ENCODE measurements at places on chromosomes 7 and 10.

GRCh38 chr7:2658941-2659340, 27.2 kb downstream of the TTYH3 start:
- no peak for DNase-seq

- peak; percentile 75 for DNase-seq
Observed at GRCh38 chr10:23157691-23158369, 34.3 kb upstream of the PTF1A start.

GRCh38 chr7:30977896-30978564, 14.3 kb downstream of the GHRHR start:
- DNase-seq, result peak; percentile 29

DNA sequence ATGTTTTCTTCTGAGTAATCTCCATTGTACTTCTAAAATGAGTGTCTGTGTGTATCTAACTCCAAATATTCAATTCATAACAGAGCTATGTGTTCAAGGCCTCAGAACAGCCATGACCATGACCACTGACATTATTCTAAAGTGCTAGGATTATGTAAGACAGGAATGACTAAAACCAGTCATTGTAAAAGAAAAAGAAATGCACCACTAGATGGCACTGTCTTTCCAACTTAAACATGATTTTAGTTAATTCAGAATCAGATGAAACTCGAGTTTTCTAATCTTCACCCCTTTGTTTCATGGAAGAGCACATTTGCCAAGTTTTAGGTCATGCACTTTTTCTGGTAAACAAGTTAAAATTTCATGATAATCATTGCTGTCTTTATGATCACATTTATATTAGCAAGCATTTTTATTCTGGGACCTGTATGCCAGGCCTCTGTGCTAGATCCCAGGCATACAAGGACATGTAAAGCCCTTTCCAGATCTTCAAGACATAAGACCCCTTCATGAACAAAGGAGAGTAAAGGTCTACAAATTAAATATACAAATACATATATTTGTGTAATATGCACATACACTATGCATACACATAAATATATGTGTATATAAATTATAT, 26.1 kb upstream of the RSU1 start:
- DNase-seq, result peak; percentile 85

DNA sequence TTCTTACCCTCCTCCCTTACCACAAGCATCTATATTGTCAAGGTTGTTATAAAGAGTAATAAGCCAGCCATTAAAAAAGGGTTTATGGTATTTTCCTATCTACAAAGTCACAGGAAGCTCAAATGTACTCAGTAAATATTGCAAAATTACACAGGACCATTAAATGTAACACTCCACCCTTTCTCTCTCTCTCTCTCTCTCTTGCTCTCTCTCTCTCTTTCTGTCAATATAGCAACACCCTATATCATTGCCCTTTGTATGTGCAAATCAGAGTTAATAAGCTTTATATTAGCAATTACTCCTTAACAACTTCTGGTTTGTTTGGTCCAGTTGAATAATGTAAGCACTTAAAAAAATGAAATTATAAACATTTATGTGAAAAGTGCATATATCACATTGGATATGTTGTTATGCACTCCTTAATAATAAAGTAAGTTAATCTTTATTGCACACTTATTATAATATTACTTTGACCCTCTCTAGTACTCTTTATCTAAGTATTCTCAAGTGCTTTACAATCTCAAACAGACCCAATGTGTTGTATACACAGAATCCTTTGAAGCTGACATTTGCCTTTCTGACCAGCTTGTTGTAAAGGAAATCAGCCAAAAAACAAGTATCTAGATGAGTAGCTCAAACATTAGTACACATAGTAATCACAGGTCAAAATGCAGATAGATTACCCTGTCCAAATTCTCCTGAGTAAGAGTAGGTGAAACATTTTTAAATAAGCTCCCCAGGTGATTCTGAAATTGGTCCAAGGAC, 93.2 kb downstream of the CFTR start:
- DNase-seq, result no peak

DNA sequence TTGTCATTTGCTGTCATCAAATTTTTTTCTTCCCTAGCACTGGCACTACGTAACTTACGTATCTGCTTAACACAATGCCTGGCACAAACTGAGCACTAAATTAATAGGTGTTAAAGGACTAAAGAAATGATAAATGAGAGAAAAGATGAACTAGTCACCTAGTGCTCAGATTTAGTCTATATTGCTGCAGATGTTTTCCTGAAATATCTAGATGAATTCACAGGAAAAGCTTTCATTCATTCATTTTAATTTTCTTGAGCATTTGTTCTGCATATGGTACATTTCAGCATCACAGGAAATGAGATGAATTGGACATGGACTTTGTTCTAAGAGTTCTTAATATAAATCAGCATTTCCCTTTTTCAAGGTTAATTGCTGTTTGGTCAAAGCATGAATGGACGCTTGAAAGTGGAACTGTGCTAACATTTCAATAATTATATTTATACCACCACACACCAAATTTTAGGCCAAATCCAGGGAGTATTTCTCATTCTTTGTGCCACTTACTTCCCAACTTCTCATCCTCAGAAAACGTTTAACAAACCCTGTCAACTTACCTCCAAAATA, 163.2 kb upstream of the MDFIC start:
- no peak for DNase-seq

DNA sequence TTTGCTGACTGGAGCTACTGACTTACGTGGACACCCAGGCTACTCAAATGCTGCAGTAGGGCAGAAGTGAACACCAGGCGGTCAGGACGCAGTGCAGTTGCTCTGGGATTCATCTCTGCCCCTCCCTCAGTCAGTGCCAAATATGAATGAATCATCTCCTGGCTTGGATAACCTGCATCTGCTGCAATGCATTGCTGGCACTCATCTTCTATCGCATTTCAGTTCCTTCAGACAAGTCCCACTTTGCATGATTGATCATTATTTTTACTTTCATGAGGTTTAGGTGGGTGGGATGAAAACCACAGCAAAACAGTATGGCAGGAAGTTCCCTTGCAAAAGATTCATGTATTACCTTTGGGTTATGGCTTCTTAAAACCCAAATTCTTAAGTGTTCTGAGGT, 224.6 kb upstream of the NRP1 start:
- DNase-seq, result peak; percentile 21

DNA sequence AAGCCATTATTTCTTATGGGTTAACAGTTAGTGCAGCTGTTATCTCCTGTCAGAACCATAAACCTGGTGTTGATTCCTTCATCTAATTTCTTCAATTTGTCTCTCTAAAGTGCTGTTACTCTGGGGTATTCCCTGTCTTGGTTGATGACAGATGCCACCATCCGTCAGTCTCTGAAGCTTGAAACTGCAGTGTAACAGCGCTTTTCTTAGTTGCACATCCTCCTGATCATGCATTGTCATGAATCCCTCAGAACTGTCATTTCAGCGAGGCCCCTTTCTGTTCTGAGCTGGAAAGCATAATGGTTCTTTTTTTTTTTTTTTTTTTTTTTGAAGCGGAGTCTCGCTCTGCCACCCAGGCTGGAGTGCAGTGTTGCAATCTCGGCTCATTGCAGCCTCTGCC, 193.9 kb downstream of the SDK1 start:
- no peak for DNase-seq

GRCh38 chr7:142581341-142581740, 167.9 kb upstream of the PRSS1 start:
- DNase-seq, result peak; percentile 83

DNA sequence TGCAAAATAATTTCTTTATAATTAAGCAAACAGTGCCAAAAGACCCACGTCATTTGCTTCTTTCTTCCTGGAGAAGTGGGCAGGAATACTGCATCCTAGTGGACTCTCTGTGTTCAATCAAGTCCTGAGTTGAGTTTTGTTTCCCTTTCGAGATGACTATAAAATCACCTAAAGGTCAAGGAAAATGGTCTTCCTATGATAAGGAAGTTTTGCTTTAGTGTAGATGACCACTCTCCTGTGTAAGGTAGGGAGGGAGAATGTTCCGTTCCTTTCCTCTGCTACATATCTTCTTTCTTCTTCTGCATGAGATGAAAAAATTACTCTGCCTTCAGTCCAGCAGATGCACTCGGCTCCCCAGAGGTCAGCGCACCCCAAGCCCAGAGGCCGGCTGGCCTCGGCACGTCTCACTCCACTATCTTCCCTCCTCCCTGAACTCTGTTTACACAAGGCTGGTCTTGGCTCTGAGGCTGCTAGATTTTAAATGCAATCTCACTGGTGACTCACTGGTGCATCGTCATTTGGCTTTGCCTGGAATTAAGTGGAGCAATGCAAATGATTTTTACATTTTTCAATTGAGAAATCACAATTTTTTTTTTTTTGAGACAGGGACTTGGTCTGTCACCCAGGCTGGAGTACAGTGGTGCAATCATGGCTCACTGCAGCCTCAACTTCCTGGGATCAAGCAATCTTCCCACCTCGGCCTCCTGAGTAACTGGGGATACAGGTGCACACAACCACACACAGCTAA, 18.6 kb upstream of the VDAC2 start:
- DNase-seq, result peak; percentile 78

GRCh38 chr7:79608005-79608404, 154.5 kb upstream of the MAGI2 start:
- DNase-seq, result peak; percentile 38

- no peak for DNase-seq
Observed at GRCh38 chr7:36190447-36191291, 37.6 kb downstream of the EEPD1 start.

GRCh38 chr7:144821067-144821466, 14.8 kb downstream of the TPK1 start:
- peak; percentile 72 for DNase-seq

DNA sequence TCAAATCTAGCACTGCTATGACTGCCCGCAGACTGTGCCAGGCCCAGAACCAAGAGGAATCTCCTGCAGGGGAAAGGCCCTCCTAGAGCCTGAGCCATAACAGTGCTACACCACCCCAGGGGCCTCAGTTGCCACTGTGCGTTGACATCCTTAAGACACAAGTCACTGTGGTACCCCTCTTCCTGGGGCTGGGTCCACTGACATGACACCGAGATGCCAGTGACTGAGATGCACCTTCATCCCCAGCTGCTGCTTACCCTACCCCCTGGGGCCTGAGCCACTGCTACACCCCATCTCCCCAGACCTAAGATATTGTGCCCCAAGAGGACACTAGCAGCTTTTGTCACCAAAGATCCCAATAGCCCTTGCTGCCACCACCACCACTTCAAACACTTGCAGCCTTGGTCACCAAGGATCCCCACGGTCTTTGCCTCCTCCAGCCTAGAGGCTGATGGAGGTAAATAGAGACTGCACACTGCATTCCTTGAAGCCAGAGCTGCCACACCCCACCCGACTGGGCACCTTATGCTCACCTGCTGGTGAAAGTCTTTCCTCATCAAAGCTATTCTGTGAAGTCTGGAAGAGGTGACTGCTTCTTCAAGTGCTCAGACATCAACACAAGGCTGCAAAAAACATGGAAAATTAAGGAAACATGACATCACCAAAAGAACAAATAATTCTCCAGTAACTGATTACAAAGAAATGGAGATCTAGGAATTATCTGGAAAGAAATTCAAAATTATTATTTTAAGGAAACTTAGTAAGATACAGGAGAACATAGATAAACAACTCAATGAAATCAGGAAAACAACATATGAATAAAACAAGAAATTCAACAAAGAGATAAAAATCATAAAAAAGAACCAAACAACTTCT, 40.4 kb upstream of the SHH start:
- DNase-seq, result no peak

GRCh38 chr10:29248158-29248557, 40.7 kb upstream of the LYZL1 start:
- DNase-seq, result no peak

GRCh38 chr7:75758491-75758890, 13.5 kb downstream of the CCL26 start:
- DNase-seq, result peak; percentile 39

GRCh38 chr10:91569522-91569921, 63.3 kb downstream of the PPP1R3C start:
- DNase-seq, result peak; percentile 25

DNA sequence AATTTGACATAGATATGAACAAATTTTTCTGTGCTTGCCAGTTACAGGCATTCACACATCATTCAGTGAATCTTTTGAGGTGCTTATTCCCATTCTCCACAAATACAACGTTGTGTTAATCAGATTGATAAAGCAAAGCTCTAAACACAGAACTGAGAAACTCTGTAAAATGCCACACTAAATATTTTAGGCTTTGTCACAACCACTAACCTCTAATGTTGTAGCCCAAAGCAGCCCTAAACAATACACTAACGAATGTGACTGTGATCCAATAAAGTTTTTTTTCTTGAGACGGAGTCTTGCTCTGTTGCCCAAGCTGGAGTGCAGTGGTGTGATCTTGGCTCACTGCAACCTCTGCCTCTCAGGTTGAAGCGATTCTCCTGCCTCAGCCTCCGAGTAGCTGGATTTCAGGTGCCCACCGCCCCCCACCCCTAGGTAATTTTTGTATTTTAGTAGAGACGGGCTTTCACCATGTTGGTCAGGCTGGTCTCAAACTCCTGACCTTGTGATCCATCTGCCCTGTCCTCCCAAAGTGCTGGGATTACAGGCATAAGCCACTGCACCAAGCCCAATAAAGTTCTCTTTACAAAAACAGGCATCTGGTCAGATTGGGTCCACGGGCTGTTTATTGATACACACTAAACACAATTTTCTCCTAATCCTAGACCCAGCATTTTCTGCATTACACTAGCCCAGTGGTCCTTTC, 6.9 kb downstream of the CYCS start:
- no peak for DNase-seq

- DNase-seq, result no peak
Observed at GRCh38 chr10:69826094-69826493, 24.4 kb downstream of the COL13A1 start.

DNA sequence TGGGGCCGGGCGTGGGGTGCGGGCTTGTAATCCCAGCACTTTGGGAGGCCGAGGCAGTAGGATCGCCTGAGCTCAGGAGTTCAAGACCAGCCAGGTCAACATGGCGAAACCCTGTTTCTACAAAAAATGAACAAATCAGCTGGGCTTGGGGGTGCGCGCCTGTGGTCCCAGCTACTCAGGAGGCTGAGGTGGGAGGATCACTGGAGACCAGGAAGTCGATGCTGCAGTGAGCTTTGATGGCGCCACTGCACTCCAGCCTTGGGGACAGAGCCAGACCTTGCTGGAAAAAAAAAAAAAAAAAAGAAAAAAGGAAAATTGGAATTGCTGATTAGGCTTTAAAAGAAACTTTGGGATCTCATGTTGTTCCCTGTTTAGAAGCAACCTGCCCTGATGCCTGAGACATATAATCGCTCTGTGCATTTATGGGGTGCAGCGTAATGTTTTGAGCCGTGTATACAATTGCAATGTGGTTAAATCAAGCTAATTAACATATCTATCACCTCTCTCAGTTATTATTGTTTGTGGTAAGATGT, 851 bp downstream of the AKR1E2 start:
- DNase-seq, result no peak

GRCh38 chr10:17330501-17330900, 102.5 kb downstream of the VIM start:
- no peak for DNase-seq

- DNase-seq, result peak; percentile 99
Observed at GRCh38 chr10:44706745-44707144, 204.4 kb upstream of the TMEM72 start.

DNA sequence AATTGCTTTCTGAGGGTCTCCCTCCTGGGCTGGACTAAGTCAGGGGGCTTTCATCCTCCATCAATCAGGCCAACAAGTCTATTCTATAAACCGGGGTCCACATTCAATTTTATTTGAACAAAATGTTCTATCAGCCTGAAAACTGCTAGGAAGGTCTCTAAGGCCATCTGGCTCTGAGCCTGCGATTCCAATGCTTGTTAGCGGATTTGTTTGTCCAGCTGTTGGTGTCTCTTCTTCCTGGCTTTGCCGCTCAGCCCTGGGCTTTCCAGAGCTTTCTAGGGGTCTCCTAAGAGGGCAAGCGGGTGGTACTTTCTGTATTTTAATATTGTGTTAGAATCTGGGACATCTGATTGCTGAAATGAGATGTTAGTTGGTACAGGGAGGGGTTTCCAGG, 136.7 kb downstream of the VIPR2 start:
- no peak for DNase-seq
